M059J (cell line): ENCODE measurements at places on chromosomes 2 and 18. TPM values are rescaled to one million over a fixed set of nuclear protein-coding genes. Genes with fewer than 3 reads are reported as not detected.

DNA sequence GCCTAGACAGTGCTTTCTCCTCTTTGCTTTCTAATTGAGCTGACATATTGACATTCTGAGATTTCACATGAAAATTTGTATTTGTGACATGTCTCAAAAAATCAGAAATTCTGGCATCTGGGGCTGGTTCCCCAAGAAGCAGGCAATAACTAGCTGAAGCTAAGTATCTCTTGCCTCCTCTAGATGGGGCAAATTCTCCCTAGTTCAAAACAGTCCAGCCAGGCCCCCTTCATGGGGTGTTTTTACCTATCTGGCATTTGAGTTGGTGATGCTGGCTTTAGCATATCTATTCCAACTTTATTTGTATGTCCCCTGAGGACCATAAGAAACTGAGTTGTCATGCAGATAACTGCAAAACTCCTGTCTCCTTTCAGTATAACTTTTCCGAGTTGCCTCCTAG is 39.9 kb downstream of the ARHGAP15 start:
- no peak for DNase-seq

The C1GALT1C1L gene
- total RNA-seq, result 0.89 and 2.4 TPM in 2 replicates

GRCh38 chr2:104772996-104773395 is 80.9 kb upstream of the POU3F3 start:
- no peak for DNase-seq

DNA sequence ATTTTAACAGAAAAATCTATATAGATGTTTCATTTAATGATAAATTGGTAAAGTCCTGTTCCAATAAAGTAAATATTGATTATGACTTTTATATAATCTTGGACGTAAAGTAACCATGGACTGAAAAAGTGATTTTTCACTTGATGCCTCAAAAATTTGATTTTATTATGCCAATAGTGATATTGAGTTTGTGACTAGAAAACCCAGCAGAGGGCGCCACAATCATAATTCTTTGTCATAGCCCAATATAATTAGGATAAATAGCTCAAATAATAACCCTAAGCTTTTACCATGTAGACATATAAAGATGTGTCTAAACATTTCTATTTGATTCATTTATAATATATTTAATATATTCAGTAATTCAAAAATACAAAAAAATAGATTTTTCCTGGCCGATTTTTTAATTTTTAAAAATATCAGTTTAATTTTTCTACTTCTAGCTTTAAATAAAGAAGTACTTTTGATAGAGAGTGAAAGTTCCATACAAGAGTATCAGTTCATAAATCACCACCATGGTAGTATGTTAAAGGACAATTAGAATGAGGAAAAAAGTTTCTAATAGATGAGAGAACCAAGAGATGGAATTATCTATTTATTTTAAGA is 30.7 kb downstream of the CAMKMT start:
- peak; percentile 39 for DNase-seq

DNA sequence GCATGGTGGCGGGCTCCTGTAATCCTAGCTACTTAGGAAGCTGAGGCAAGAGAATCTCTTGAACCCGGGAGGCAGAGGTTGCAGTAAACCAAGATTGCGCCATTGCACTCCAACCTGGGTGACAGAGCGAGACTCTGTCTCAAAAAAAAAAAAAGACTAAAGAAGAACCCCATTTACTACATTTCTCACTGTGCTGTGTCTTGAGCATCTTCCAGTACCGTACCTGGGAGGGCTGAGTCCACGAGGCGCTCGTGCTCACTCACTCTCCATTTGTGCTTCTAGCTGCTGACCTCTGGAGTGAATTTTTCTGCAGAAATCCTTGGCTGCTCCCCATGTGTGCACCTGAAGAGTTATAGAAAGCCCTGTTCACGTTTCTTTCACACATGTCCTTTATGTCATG is 204.8 kb downstream of the LDLRAD4 start:
- DNase-seq, result no peak

The CROCC2 gene
- total RNA-seq, result not detected in 2 replicates

GRCh38 chr2:165002638-165003037 is 47.3 kb upstream of the SLC38A11 start:
- DNase-seq, result no peak

The PROKR1 gene
- 0.17 TPM in 1 of 2 replicates, not detected in the other for total RNA-seq

The CHRND gene
- total RNA-seq, result not detected in 2 replicates

The CTNNA2 gene
- total RNA-seq, result 0.02 TPM in 1 of 2 replicates, not detected in the other

GRCh38 chr2:150591496-150592285 is 104.2 kb upstream of the RND3 start:
- peak; percentile 55 for DNase-seq

The MERTK gene
- 0.25 TPM in 1 of 2 replicates, not detected in the other for total RNA-seq

DNA sequence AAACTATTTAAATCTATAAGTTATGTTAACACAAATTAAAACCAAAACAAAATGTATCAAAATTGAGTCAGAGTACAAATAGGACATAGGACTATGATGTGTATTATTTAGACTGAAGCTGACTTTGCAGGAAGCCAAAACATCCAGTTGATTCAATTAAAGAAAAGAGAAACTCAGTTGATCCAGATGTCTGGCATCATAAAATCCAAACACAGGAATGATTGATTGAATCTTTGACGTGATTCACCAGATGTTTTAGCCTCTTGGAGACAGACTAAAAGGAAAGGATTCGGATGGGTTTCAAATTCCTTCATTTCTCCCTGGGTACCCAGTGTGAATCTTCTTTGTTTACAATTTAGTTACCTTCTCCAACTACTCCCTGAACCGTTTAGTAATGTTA is 272.9 kb downstream of the IRS1 start:
- no peak for DNase-seq

GRCh38 chr2:14982790-14983189 is 350.3 kb downstream of the LRATD1 start:
- no peak for DNase-seq

- peak; percentile 12 for DNase-seq
Measured at GRCh38 chr2:161159456-161160225, 587 bp upstream of the TANK start.

GRCh38 chr2:36807223-36807886 is 110.8 kb downstream of the VIT start:
- no peak for DNase-seq

GRCh38 chr2:152488075-152488474 is 153.1 kb downstream of the FMNL2 start:
- DNase-seq, result no peak

GRCh38 chr2:209324281-209324680 is 99.6 kb upstream of the MAP2 start:
- DNase-seq, result no peak

The FBLN7 gene
- 3.0 and 3.9 TPM in 2 replicates for total RNA-seq

GRCh38 chr2:26887151-26887550 is 39.2 kb downstream of the DPYSL5 start:
- DNase-seq, result no peak

DNA sequence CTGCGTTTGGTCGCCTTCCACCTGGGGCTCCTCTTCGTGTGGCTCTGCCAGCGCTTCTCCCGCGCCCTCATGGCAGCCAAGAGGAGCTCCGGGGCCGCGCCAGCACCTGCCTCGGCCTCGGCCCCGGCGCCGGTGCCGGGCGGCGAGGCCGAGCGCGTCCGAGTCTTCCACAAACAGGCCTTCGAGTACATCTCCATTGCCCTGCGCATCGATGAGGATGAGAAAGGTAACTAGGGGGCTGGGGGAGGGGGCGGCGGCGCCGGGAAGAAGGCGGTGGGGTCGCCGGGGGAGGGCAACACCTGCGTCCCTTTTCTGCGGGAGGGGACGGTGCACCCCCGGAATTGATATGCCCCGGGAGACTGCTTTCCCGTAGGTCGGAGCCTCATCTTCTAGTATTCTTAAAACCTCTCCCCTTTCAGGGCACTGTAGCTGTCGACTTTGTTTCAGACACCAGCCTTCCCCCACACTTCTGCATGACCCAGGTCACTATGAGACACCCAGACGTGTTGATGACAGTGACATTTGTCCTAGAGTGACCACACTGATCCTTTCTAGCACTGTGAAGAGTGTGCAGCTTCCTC is 755 bp downstream of the SPAST start:
- peak; percentile 5 for DNase-seq

GRCh38 chr2:233837694-233838229 is 16.6 kb downstream of the HJURP start:
- no peak for DNase-seq

GRCh38 chr2:48588745-48589144 is 28.9 kb upstream of the GTF2A1L start:
- no peak for DNase-seq

DNA sequence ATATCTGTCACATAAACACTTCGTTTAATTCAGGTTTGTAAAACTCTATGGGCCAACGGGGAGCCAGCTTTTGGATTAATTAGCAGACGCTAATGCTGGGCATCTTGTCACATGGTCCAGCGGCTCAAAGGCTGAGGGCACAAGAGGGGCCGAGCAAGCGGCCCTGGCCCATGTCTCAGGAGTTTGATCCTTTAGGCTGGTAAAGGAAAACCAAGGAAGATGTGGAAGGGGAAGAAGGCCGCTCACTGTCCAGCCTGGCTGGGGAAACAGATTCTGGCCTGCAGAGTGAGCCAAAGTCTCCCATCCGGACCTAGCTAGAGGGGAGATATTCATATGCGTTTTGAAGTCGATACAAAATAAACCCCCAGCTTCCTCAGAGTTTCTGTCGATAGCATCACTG is 248.6 kb upstream of the SIX2 start:
- no peak for DNase-seq

The ACMSD gene
- not detected in 2 replicates for total RNA-seq

GRCh38 chr2:143617803-143618415 is 488.7 kb downstream of the ARHGAP15 start:
- no peak for DNase-seq

The SLC20A1 gene
- 51.7 and 70.1 TPM in 2 replicates for total RNA-seq

DNA sequence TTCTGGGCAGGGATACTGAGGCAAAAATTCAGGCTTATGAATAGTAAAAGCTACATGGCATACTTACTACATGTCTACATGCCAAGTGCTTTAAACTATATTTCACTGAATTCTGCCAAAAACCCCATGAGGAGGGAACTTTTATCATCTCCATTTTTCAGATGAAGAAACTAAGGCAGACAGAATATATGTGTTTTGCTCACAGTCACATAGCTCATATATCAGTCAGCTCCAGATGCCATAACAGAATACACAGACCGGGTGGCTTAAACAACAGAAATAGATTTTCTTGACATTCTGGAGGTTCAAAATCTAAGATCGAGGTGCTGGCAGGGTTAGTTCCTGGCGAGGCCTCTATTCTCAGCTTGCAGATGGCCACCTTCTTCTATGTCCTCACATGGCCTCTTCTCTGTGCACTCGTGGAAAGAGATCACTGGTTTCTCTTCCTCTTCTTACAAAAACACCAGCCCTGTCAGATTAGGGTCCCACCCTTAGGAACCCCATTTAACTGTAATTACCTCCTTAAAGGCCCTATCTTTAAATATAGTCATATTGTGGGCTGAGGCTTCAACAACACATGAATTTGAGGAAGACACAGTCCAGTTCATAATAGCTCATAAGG is 27.1 kb upstream of the CREB1 start:
- DNase-seq, result no peak

The ZNF512 gene
- total RNA-seq, result 22.7 and 23.3 TPM in 2 replicates

The KIF5C gene
- 0.54 and 1.3 TPM in 2 replicates for total RNA-seq

DNA sequence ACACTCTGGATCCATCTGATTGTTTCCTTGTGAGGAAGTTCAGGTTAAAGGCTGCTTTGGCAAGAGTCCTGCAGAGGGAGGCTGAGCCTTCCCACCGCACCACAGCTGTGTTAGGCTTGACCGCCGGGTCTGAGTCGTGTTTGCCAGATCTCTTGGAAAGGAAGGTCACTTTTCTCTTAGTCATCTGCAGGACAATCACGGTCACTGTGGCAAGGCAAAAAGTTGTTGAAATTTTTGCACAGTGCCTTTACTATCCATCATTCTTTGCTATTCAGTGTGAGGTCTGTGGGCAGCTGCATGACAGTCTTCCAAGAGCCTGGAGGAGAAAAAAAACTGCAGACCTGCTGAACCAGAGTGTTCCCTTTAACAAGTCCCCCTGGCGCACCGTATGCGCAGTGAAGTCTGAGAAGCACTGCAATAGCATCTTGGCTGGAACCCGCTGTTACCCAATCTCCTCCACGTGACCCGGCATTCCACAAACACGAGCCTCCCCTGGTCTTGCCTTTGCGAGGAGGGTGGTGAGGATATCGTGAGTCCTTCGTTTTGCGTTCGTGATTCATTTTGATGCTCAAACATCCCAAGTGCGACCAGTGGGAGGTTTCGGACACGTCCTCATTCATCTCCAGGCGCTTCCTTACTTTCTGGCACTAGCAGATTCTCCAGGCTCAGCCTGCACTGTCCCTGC is 23.0 kb downstream of the BIN1 start:
- peak; percentile 94 for DNase-seq

DNA sequence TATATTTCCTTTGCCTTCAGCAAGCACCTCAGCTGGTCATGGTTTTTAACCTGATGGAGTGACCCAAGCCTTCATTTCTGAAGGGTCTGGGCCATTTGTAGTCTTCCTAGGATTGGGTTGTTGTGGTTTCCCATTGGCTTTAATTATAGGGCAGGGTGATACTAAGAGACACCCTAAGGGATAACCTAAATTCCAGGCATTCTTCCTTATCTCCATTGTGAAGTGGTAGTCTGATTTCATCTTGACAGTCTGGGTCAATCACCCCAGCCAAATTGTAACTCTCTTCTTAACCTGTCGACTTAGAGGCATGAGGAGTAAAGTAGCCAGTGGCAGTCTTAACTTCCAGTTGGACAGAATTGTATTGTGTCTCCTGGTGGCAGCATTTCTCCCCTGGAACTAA is 30.2 kb upstream of the MEX3C start:
- DNase-seq, result no peak

The RAPH1 gene
- 9.3 and 13.8 TPM in 2 replicates for total RNA-seq
